ENCODE measurements at places on chromosomes 3 and 15.
A peak's percentile ranks its signal among the peaks of the same experiment; 100 is the strongest.

DNA sequence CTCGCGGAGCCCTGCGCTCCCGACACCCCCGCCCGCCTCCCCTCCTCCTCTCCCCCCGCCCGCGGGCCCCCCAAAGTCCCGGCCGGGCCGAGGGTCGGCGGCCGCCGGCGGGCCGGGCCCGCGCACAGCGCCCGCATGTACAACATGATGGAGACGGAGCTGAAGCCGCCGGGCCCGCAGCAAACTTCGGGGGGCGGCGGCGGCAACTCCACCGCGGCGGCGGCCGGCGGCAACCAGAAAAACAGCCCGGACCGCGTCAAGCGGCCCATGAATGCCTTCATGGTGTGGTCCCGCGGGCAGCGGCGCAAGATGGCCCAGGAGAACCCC, 464 bp downstream of the SOX2 start:
- H3K27me3 ChIP-seq: peaks cover 35% of the 10 kb centered on the region
- H3K4me3 ChIP-seq: peak overlapping the region; percentile 30
- H3K36me3 ChIP-seq: no peaks in the 10 kb centered on the region
- no peak overlapping the region for H3K27ac ChIP-seq

GRCh38 chr3:189275852-189276251, 104.1 kb downstream of the TPRG1 start:
- no peak overlapping the region for H3K4me3 ChIP-seq
- no peaks in the 10 kb centered on the region for H3K36me3 ChIP-seq

- H3K27me3 ChIP-seq: no peaks in the 10 kb centered on the region
- no peaks in the 10 kb centered on the region for H3K36me3 ChIP-seq
- no peak for DNase-seq
- H3K4me1 ChIP-seq: no peaks in the 10 kb centered on the region
- no peak overlapping the region for H3K27ac ChIP-seq
Measured at GRCh38 chr3:171201825-171202224, 175.3 kb upstream of the SLC2A2 start.

DNA sequence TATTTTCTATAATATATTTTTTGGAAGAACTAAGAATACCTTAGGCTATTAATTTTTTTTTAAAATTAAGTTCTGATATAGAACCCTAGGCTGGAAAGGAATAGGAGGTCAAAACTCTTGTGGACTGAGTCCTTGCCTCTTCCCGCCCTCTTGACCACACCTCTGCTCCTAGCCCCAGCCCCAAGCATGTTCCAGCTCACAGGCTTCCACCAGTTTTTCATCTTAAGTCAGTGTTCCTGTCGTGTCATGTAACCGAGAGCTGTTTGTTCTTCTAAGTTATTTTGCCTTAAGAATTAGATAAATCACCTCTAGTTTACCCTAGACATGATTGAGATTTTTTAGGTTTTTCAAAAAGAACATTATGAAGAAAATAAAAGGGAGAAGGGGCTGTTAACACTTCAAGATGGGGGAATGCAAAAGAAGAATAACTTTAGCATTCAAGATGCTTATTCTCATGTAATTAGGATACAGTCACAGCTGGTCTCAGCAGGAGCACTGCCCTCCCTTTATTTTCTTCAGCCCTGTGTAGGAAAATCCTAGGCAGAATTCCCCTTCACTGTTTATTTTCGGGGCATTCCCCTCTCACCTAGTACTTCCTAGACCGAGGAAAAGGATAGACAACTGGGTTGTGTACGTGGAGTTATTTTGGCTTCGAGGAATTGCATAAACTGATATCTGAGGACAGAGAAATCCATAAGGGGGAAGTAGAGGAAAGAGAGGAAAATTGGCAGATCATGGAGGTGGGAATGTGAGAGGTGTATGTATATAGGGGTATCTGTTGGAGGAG, 110.2 kb downstream of the CMSS1 start:
- H3K27me3 ChIP-seq: no peaks in the 10 kb centered on the region
- no peak overlapping the region for H3K4me3 ChIP-seq
- H3K36me3 ChIP-seq: no peaks in the 10 kb centered on the region
- peak overlapping the region; percentile 26 for H3K27ac ChIP-seq

DNA sequence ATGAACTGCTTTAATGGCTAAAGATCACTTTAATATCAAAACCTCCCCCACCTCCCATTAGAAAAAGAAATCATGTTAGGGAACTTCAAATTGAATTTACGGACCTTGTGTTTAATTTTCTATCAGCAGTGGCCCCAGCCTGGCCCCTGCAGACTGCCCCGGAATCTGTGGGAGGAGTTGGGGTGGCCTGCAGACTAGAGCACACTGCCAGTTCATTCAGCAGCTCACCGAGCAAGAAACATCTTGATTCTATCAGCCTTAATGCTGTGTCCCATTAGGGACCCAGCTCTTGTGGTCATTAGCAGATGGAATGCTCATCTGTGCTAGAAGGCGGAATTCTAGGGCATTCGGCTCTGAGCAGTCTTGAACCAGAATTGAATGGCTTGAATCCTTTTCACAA, 54.2 kb downstream of the FLNB start:
- DNase-seq: no peak
- H3K27ac ChIP-seq: no peak overlapping the region
- H3K27me3 ChIP-seq: no peaks in the 10 kb centered on the region
- H3K4me1 ChIP-seq: peaks cover 87% of the 10 kb centered on the region
- no peak overlapping the region for H3K4me3 ChIP-seq
- no peaks in the 10 kb centered on the region for H3K36me3 ChIP-seq

DNA sequence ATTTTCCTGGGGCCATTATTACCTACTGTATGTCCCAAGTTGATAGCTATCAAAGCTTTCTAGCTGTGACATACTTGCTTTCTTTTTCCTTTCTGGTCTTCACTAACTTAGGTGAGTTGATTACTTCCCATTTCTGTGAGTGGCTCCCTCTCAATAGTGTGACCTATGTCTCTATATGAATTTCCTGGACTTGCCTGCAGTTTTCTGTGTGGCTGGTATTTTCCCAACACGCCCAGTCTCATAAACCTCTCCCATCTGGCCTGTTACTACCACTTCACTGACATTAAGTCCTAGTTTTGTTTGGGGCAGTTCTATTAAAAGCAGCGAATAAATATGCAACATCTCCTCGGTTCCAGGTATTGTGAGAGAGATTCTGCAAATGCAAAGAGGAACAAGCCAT, 671.2 kb downstream of the SI start:
- H3K4me3 ChIP-seq: no peak overlapping the region
- no peak overlapping the region for H3K27ac ChIP-seq
- no peaks in the 10 kb centered on the region for H3K36me3 ChIP-seq
- H3K4me1 ChIP-seq: no peaks in the 10 kb centered on the region

GRCh38 chr3:32423956-32424557, 32.4 kb downstream of the CMTM7 start:
- H3K4me3 ChIP-seq: no peak overlapping the region
- no peaks in the 10 kb centered on the region for H3K27me3 ChIP-seq
- H3K4me1 ChIP-seq: no peaks in the 10 kb centered on the region
- no peak for DNase-seq

GRCh38 chr15:58926823-58927222, 6.7 kb downstream of the SLTM start:
- no peaks in the 10 kb centered on the region for H3K27me3 ChIP-seq
- no peak for DNase-seq
- peaks cover 3% of the 10 kb centered on the region for H3K36me3 ChIP-seq
- no peak overlapping the region for H3K27ac ChIP-seq
- H3K4me1 ChIP-seq: peaks cover 8% of the 10 kb centered on the region
- H3K4me3 ChIP-seq: no peak overlapping the region

DNA sequence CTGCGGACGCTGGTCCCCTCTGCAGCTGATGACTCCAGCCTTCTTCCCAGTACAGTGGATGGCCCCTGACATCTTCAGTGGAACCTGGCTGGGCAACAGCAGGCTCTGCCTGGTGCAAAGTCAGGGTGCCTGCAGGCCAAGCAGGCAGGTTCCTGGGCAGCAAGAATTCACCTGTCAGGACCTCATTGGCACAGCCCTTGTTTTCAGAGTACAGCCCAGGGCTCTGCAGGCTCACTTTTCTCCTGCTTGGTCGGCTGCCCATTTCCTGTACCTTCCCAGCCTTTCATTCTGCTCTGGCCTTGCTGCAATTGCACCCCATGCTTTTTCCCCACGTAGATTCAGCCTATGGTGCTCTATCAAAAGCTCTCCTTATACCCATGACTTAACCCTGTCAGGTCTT, 56.0 kb downstream of the LRTM1 start:
- no peak for DNase-seq
- H3K36me3 ChIP-seq: no peaks in the 10 kb centered on the region
- no peak overlapping the region for H3K27ac ChIP-seq
- H3K27me3 ChIP-seq: peaks cover 5% of the 10 kb centered on the region
- H3K4me1 ChIP-seq: no peaks in the 10 kb centered on the region
- no peak overlapping the region for H3K4me3 ChIP-seq

- no peak overlapping the region for H3K27ac ChIP-seq
- no peaks in the 10 kb centered on the region for H3K27me3 ChIP-seq
- H3K4me3 ChIP-seq: no peak overlapping the region
- no peak for DNase-seq
- H3K4me1 ChIP-seq: no peaks in the 10 kb centered on the region
Measured at GRCh38 chr15:32936283-32936918, 218.6 kb downstream of the GREM1 start.

- H3K36me3 ChIP-seq: peaks cover 6% of the 10 kb centered on the region
- DNase-seq: no peak
- H3K27ac ChIP-seq: no peak overlapping the region
Measured at GRCh38 chr15:62809115-62809967, 233.2 kb upstream of the TPM1 start.

- DNase-seq: no peak
- H3K27ac ChIP-seq: no peak overlapping the region
- no peak overlapping the region for H3K4me3 ChIP-seq
- no peaks in the 10 kb centered on the region for H3K36me3 ChIP-seq
Measured at GRCh38 chr15:59590027-59590426, 21.6 kb upstream of the GCNT3 start.

GRCh38 chr3:149227591-149228268, 6.1 kb upstream of the CP start:
- no peak for DNase-seq
- H3K27me3 ChIP-seq: no peaks in the 10 kb centered on the region
- H3K27ac ChIP-seq: no peak overlapping the region
- H3K4me1 ChIP-seq: peaks cover 3% of the 10 kb centered on the region
- H3K4me3 ChIP-seq: no peak overlapping the region

- H3K36me3 ChIP-seq: peaks cover 35% of the 10 kb centered on the region
- no peak overlapping the region for H3K27ac ChIP-seq
- DNase-seq: no peak
Measured at GRCh38 chr15:30962079-30962478, 29.3 kb downstream of the MTMR10 start.

DNA sequence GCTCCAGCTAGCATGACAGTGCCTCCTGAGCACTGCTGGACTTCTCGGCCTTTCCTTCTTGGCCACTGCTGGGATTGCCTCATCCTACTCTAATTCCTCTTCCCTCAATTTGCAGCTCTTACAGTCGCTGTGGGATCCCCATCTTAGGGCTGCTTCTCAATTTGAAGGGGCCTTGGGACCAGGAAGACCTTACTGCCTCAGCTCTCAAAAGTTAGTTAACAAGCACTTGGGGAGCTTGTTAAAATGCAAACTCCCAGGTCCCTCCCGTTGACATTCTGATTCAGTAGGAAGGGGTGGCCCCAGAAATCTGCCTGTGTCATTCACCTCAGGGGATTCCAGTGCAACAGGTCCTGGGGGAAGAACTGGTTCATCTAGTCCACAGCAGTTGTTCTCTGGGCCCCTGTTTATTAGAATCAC, 14.8 kb downstream of the BDH1 start:
- H3K4me3 ChIP-seq: no peak overlapping the region
- peak overlapping the region; percentile 5 for H3K27ac ChIP-seq
- H3K36me3 ChIP-seq: peaks cover 14% of the 10 kb centered on the region
- no peaks in the 10 kb centered on the region for H3K27me3 ChIP-seq

DNA sequence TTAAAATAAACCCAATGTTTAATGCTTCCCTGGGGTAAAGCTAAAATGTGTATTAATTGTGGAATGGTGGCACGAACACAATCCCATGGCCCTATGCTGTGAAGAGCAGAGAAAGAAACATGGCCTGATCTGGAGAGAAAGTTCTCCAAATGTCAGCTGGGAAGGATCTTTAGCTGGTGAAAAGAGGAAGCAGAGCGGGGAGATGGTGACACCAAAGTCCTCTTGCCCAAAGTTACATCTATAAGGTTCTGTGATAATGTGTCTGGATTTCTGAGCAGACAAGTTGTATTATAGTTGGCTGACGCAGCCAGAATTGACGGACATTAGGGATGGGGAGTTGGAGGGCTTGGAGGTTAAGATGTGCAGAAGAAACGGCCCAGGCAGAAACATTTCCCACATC, 196.2 kb downstream of the CHST2 start:
- H3K4me3 ChIP-seq: no peak overlapping the region
- no peak overlapping the region for H3K27ac ChIP-seq
- no peaks in the 10 kb centered on the region for H3K36me3 ChIP-seq
- no peak for DNase-seq

DNA sequence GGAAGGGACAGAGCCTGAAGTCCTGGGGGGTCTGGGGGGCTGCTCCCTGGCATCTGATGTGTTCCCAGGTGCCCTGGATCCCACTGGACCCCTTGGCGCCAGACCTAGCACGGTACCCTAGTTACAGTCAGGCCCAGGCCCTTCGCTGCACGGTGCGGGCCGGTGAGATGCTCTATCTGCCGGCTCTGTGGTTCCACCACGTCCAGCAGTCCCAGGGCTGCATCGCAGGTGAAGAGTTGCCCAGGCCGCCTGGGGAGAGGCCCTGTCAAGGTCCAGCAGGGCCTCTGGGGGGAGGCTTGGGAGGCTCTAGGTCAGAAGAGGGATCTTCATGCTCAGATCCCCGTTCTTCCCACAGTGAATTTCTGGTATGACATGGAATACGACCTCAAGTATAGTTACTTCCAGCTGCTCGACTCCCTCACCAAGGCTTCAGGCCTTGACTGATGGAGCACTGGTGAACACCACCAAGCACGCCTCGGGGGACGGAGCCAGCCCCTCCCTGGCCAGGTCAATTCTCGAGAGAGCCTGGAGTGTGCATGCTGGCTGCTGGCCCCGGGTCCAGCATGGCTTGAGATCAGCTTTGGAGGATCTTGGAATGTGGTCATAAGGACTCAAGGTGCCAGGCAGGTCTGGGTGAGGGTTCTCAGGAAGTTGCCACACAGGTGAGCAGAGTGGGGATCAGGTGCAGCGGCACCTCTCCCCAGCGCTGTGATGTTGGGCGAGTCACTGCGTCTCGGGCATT, 1.8 kb upstream of the PLA2G4B start:
- no peak overlapping the region for H3K4me3 ChIP-seq
- no peak for DNase-seq
- no peaks in the 10 kb centered on the region for H3K27me3 ChIP-seq
- H3K27ac ChIP-seq: no peak overlapping the region

DNA sequence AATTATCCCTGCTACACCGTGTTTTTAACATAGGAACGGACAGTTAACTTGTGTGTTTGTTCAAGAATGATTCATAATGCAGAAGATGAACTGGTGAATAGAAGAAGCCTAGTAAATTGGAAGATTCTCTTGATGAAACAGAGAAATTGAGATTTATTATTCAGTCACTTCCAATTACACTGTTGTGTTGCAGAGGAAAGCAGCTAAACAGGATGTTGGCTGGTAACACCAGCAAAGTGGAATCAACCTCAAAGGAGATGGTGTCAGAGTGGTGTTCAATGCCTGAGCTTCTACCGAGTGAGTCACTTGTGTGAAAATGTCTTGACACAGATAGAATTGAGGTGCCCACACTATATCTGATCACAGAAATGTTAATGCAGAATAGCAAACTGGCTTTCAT, 399.6 kb downstream of the LPP start:
- H3K27me3 ChIP-seq: no peaks in the 10 kb centered on the region
- DNase-seq: no peak
- no peaks in the 10 kb centered on the region for H3K4me1 ChIP-seq
- no peak overlapping the region for H3K27ac ChIP-seq
